ENCODE measurements at places on chromosomes 3 and 15.

DNA sequence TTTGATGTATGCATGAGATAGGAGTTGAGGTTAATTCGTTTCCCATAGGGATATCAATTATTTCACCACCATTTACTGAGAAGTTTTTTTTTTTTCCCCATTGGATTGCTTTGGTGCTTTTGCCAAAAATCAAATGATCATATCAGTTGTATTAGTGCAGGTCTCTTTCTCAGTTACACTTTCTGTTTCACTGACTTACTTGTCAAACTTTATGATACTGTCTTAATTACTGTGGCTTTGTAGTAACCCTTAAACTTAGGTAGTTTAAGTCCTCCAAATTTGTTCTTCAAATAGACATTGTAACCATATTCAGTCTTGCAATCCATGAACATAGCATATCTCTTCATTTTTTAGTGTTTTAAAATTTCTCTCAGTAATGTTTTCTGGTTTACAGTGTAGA is 259.9 kb upstream of the SLCO3A1 start:
- no peak for DNase-seq

DNA sequence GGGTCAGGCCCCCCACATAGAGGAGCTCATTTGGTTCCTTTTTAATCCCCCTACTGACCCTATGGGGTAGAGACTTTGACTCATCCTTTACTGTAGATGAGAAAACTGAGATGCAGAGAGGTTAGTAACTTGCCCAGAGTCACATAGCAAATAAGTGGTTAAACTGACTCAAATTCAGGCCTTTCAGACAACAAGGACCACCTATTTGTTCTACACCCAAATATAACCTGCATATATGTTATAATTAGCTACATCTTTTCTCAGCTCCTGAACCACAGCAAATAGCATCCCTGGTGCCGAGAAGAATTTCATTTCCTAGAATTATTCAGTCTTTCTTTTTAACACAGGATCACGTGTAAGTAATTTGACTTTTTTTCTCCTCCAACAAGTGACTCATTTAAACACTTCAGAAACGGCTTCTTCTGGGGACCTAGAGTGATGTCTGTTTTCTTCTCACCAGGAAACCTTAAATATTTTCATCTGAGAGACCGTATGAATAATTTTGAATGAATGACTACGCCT is 57.4 kb downstream of the MGLL start:
- DNase-seq: no peak

DNA sequence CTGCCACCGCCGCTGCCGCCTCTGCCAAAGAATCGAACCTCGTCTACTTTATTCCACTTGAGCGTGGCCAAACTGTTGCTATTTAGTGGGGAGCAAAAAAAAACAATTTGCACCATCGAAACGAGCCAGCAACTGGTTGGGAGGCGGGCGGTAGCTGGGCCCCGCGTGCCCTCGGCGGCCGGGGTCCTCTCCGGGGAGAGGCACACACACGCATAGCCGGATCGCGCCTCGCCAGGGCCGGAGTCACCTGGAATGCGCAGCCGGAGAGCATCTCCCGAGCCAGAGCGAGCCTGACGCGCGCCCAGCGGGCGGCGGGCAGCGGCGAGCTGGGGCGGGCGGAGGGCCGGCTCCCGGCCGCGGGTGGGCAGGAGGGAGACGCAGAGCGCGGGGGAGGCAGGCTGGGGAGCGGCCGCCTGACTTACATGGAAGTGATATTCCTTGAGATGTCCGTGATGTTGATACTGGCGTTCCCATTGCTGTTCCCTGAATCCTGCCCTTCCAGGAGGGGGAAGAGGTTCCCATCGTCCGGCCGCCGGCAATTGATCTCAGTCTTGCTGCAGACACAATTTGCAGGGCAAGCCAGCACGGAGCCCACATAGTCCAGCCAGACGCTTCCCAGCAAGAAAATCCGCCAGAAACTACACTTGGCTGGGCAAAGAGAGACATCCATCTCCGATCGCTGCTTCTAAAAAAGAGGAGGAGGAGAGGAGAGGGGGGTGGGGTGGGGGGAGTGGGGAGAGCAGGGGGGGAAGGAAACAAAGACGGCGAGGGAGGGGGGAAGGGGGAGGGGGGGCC is 858 bp downstream of the NTRK3 start:
- no peak for DNase-seq

- DNase-seq: no peak
These were observed 48.6 kb downstream of the IMPG2 start for GRCh38 chr3:101271728-101272127.

GRCh38 chr3:172138193-172138537 is 98.8 kb downstream of the FNDC3B start:
- no peak for DNase-seq

GRCh38 chr3:58628823-58629562 is 37.6 kb downstream of the FAM3D start:
- no peak for DNase-seq

- DNase-seq: no peak
These were observed 22.6 kb upstream of the SLC41A3 start for GRCh38 chr3:126106336-126107202.

- no peak for DNase-seq
These were observed 5.8 kb upstream of the GLCE start for GRCh38 chr15:69154684-69155083.

DNA sequence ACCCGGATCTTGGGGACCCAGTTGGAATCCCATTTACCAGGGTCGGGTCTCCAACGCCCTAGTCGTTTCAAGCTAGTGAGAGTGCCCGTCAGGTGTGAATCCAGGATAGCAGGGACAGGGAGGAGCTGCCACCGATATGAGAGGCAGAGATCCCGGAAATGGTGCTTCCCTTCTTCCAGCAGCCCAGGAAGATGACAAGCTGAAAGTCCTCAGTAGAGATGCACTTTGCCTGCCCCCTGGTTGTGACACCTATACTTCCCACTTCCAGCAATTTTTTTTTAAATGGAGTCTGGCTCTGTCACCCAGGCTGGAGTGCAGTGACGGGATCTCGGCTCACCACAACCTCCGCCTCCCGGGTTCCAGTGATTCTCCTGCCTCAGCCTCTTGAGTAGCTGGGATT is 503.0 kb downstream of the NTRK3 start:
- no peak for DNase-seq

DNA sequence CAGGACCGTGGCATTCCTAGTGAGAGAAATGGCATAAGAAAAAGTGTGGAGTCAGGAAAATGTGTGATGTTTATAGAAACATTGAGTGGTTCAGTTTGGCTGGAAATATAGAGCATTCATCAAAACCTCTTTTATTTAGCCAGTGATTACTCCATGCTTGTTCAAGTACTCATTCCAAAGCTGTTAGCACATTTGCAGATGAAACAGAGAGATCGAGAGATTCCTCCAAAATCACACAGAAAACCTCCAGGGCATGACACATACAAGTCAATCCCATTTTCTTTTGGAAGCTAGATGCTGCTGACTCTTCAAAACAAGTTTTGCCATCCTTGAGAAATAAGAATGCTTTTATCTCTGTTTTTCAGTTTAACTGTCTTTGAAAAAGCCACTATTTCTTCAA is 11.5 kb upstream of the MB21D2 start:
- no peak for DNase-seq

- DNase-seq: no peak
These were observed 476.5 kb upstream of the WNT5A start for GRCh38 chr3:55963601-55964000.

- no peak for DNase-seq
These were observed 23.7 kb upstream of the SFMBT1 start for GRCh38 chr3:53069422-53070068.

GRCh38 chr15:41850482-41851166 is 12.0 kb downstream of the PLA2G4B start:
- no peak for DNase-seq

DNA sequence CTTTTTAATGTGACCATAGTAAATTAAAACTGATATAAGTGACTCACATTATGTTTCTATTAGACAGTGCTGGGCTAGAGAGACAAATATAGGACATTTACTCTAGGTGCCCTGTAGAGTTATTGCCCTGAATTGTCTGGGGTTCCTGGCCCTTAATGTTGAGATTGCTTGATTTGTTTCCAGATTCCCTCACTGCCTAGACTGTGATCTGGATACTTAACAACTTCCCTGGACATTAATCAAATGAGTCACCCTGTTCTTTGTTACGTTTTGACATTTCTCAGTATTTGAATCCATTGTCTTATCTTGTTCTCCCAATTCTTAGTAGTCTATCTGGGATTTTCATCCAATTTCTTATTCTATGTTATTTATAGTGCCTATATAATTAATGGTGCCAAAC is 65.8 kb downstream of the DTWD1 start:
- no peak for DNase-seq

DNA sequence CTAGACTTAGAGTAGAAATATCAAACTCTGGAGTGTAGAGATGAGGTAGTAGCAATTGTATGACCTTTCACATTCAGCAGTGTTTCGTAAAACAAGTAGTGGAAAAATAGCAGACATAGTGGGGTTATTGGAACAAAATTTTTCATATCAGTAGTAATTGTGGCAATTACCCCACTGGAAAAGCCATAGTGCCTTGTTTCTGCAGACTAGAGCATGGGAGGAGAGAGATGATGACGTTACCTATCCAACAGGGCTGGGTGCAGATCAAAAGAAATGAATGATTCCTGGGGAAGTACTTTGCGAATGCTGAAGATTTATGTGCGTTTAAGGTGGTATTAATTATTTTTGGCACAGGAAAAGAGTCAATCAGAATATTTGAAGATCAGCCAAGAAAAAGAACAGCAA is 147.0 kb upstream of the LRRFIP2 start:
- DNase-seq: no peak

DNA sequence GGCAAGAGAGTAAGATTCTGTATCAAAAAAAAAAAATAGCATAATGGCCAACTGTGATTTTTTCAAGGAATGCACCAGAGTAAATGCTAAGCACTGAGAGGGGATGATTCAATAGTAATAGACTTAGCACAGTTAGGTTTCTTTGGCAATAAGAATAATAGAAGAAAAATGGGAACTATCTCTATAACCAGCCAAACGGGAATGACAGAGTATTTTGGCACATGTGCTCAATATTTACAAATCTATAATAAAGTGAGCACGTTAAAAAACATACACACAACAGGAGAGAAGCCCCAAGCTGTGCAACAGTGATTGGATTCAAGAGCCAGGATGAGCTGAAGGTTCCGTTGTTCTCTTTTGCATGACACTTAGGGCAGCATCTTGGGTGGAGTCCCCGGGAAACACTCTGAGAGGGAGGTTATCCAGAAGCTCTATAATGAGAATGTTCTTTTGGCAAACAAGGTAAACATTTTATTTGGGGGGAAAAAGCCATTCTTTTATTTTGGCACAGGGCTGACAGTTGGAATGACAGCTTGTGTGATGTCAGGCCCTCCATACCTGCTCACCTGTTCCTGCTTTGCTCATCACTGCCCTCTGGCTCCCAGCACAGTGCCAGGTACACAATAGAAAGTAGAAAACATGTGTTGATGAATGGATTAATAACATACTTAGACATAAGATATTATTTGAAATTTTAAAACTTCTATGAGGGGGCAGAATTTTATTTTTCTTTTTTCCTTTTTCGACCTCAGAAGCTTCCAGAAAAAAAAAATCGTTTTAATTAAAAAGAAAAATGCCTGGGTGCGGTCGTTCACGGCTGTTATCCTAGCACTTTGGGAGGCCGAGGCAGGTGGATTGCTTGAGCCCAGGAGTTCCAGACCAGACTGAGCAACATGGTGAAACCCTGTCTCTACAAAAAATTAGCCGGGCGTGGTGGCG is 44.0 kb upstream of the MUC4 start:
- no peak for DNase-seq

- no peak for DNase-seq
These were observed 47.0 kb downstream of the MTHFS start for GRCh38 chr15:79849789-79850188.

DNA sequence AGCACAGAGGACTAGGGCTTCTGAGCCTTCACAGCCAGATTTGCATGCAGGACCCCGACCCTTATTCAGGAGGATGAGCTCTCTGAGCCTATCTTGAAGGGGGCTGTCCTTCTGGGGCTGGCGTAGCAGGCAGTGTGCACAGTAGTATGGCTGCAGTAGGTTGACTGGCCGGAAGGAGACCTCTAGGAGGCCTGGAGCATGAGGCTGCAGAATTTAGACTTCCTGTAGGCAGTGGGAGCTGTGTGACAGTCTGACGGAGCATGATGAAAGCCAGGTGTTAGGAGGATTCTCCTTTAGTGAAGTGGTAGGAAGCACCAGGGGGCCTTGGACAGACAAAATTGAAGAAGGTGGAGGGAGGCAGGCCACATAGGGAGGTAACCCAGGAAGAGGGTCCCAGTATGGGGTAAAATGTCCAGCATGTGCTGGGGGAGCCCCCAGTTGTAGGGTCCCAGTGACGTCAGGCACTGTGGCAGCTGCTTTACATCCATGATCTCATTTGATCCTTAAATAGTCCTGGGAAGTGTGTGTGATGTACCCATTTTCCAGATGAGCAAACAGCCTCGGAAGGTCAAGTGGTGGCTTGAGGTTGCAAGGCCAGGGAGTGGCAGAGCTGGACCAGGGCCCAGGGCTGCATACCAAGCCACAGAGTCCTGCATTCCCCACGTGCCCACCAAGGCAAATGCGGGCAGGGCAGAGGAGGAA is 36.1 kb downstream of the SPSB4 start:
- no peak for DNase-seq

- no peak for DNase-seq
These were observed 27.7 kb downstream of the CMSS1 start for GRCh38 chr3:99845331-99845730.

DNA sequence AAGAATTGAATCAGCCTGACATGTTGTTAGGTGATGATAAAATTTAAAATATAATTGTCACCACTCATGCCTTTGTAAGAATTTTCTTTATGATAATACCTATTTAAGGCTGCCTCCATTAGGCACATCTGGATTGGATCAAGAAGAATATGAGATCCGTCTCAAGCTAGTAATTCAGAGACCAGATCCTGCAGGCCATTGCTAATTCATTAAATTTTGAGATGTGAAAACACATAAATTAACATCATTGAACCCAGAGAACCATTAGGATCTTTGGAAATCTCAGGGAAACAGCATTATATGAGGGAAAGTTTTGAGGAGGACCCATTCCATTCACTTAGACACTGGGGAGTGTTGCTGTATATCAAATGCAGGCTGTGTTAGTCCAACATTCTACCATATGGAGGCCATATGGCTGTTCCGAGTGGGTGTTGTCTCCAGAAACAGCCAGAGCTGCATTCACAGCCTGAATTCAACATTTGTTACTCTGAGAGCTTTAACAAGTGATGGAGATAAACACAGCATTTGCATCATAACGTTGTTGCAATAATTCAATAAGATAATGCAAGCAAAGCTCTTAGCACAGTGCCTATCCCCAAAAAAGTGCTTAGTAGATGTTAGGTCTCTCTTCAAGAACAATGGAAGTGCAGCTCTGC is 67.4 kb downstream of the DTWD1 start:
- DNase-seq: no peak

DNA sequence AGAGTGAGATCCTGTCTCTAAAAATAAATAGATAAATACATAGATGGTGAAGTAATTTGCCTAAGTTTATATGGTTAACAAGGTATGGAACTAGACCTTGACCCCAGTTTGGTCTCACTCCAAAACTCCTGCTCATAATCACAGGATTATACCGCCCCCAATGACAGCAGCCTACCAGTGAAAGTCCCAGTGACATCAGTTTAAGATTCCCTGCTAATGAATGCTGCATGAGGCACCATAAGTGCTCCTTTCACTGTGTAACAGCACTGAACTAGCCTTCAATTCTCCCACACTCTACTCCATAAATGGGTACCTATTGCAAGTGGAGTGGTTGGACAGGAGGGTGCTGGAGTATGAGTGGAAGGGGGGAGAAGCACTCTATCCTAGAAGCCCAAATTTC is 23.7 kb upstream of the THSD4 start:
- no peak for DNase-seq

Measured in stimulated activated naive CD4-positive, alpha-beta T cell treated with Interleukin-2 at 50 U/mL for 16 hours (primary cell).